ENCODE measurements at places on chromosomes 5 and 9.

GRCh38 chr9:81092057-81092456, 597.3 kb downstream of the TLE1 start:
- no peak for DNase-seq

- DNase-seq = no peak
Measured at GRCh38 chr5:9878206-9878605, 248.1 kb upstream of the TAS2R1 start.

- no peak for DNase-seq
Measured at GRCh38 chr9:138117101-138117750, 239.6 kb downstream of the CACNA1B start.

DNA sequence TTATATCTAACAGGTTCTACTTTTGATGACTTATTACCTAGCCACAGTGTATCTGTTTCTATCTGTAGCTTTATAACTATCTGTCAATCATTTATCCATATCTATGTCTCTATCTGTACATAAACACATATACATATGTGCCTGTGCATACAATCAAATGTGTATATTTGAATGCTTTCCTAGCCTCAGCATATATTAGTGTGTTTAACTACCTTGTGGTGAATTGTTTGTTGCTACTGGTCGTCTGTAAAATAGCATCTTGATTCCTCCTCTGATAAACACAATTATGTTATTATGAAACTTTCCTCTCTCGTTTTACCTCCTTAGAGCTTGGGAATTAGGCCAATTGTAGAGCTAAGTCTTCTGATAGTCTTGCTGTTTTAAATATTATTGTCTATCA, 44.4 kb downstream of the PARP8 start:
- no peak for DNase-seq

GRCh38 chr9:37040508-37041127, 6.5 kb upstream of the PAX5 start:
- no peak for DNase-seq

- DNase-seq = peak; percentile 55
Measured at GRCh38 chr5:115816226-115817081, at the start of gene CDO1. TSS of gene CDO1 (minus strand) at chr5:115816659. CDS start at chr5:115816397, 262 bp downstream.

DNA sequence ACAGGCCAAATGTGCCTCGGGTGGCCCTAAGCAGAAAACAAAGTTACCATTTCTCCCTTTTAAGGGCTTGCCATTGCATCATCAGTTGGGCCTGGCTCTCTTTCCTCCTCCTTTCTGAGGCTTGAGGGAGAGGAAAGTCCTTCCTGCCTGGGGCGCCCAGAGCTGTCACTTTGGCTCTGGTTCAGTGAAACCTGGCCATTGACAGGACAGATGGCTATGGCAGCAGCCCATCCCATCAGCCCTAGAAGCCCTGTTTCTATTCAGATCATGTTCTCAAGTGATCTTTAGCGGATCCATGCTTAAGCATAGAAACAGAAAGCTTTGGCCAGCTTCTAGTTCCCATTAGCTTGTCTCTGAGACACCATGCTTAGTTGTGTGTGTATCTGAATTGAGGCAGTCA, 293.4 kb downstream of the YTHDC2 start:
- no peak for DNase-seq

GRCh38 chr5:112614986-112615385, 122.7 kb upstream of the APC start:
- DNase-seq = no peak

GRCh38 chr5:860506-861150, 9.8 kb upstream of the ZDHHC11 start:
- no peak for DNase-seq

DNA sequence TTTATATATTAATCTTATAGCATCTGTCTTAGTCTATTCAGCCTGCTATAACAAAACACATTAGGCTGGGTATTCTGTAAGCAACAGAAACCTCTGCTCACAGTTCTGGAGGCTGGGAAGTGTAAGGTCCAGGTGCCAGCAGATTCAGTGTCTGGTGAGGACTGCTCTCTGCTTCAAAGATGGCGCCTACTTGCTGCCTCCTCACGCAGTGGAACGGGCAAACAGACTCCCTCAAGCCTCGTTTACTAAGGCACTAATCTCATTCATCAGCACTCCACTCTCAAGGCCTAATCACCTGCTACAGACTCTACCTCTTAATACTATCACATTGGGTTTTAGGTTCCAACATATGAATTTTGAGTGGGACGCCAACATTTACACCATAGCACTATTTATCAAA, 5.2 kb upstream of the TBC1D2 start:
- no peak for DNase-seq

DNA sequence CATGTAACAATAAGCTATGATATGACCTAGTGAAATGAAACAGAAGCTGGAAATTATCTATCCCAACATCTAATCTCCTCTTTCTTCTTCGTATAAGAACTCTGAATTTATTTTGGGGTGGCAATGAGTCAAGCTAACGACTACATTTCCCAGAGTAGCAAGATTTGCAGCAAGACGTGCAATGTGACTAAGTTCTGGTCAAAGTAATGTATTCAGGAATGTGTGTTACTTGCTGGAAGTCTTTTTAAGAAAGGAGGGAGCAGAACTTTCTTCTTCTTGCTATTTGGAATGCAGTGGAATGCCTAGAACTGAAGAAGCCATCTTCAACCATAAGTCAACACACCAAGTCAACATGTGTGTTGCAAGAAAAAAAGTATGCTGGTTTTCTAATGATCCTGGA, 406.6 kb upstream of the MEF2C start:
- DNase-seq = no peak

DNA sequence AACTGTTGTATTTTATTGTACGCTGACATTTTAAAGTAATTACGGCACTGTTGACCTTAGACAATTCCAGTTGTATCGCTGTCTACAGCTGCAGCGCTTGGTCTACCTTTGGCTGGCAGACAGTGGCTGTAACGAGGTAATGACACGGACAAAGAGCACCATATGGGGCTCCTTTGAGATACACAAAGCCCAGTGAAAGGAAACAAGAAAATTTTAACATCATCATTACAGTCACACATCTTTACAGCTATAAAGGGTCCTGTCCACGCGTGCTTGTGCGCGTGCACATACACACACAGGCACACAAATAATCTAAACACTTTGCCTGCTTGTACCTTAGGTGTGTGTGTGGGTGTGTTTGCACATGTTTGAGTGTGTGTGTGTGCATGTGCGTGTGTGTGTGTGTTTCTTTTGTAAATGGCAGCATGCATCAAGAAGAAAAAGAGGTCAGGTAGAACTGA, 946.0 kb downstream of the NR2F1-AS1 start:
- DNase-seq = no peak

- no peak for DNase-seq
Measured at GRCh38 chr9:129878291-129878690, 43.0 kb downstream of the USP20 start.

DNA sequence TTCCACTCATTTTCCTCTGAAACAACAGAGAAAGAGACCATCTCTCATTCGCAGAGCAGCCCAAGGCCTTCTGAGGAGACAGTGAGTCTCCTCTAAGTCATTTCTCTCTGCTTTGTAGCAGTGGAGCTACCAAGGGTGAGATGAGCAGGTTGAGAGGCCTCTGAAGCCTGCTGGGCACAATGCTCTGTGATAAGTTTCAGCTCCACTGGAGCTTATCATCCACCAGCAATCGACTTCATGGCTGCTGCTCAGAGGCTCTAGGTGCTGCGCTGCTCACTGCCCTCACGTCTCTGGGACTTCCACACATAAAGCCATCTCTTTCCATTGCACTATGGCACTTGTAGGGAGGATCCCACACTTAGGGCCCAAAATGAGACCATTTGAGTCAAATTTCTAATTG, 96.3 kb downstream of the CMYA5 start:
- DNase-seq = no peak

DNA sequence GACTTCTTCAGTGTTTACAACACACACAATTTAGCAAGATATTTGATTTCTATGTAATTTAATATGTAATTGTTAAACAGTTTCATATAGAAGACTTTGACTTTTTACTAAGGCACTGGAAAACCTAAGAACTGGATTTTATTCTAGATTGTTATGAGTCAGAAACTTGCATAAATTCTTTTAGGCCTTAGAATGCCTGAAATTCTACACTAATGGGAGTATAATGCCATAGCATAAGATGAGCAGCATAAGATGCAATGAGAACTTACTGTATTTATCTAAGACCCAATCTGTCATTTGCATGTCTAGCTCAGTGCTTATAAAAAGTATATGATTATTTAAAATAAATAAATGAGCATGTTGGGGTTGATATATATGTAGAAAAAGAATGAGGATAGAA, 285.2 kb downstream of the CDH12 start:
- no peak for DNase-seq

- no peak for DNase-seq
Measured at GRCh38 chr5:64312491-64312890, 146.8 kb downstream of the RNF180 start.

- DNase-seq = no peak
Measured at GRCh38 chr5:174752121-174752520, 27.7 kb downstream of the MSX2 start.

- DNase-seq = no peak
Measured at GRCh38 chr9:120846906-120847305, 4.2 kb upstream of the PSMD5 start.

- DNase-seq = no peak
Measured at GRCh38 chr5:111348661-111349329, 124.6 kb downstream of the CAMK4 start.

DNA sequence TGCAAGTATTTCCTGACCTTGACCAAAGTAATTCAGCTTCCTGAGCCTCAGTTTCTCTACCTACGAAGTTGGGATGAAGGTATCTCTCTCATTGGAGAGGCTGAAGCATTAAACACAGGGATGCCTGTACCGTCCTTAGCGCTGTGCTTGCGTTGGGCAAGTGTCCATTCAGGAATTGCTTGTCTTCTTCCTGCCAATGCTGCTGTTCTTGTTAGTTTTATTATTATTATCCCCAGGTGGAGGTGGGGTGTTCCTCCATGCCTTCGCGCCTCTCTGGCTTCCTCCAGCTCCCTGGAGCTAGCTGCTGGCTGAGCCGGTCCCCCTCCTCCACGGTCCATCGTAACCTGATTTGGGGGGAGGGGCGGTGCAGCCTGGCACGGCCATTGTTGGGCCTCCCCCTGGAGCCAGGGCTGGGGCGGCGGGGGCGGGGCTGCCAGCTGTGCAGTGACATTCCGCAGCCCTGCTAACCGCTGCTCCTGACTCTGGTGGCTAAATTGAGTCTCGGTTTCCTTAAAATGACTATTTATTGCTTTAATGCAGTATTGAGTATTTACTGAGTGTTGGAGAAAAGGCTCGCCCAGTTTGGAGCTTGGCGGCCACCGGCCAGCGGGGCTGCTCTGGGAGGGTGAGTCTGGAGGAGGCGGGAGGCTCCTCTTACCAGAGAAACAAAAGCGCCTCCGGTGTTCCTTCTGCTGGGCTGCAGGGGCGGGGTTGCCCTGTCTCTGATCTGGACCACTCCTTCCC, 51.3 kb downstream of the LMX1B start:
- DNase-seq = no peak

DNA sequence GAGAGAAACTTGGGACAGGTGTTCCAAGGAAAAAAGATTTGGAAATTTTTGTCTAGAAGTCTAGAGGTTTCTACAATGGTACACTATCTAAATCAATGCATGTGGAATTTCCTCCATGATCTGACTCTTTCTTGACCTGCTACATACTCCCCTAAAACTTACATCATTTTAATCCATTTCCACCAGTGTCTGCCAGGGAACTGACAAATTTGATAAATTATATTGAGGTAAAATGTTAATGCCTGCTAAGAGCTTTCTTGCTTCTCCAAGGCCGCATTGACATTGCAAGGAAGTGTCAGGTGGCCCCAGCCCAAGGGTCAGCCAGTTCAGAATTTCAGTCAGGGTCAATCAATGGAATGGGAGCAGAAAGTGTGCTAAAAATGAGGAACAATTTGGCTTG, 163.4 kb upstream of the FBXL17 start:
- DNase-seq = no peak

GRCh38 chr9:105127863-105128220, 116.6 kb upstream of the SLC44A1 start:
- DNase-seq = no peak

- DNase-seq = no peak
Measured at GRCh38 chr9:125271081-125271480, 9.5 kb downstream of the GAPVD1 start.

Measured in activated T-cell treated with anti-CD3 and anti-CD28 coated beads, Interleukin-2, amount 50 U/mL, for 24 hours (primary cell).